ENCODE measurements at places on chromosomes 6 and 20.

GRCh38 chr6:44576132-44576631 lies 188.7 kb downstream of the CDC5L start:
- DNase-seq = no peak

GRCh38 chr6:134247844-134248580 lies 69.9 kb downstream of the SGK1 start:
- no peak for DNase-seq

- no peak for DNase-seq
Observed at GRCh38 chr6:43924222-43924702, 154.3 kb downstream of the VEGFA start.

- no peak for DNase-seq
Observed at GRCh38 chr20:53859684-53860083, 210.7 kb downstream of the BCAS1 start.

- DNase-seq = no peak
Observed at GRCh38 chr6:115539531-115539930, 521.2 kb downstream of the FRK start.

GRCh38 chr20:5008759-5009158 lies 7.4 kb upstream of the SLC23A2 start:
- no peak for DNase-seq

DNA sequence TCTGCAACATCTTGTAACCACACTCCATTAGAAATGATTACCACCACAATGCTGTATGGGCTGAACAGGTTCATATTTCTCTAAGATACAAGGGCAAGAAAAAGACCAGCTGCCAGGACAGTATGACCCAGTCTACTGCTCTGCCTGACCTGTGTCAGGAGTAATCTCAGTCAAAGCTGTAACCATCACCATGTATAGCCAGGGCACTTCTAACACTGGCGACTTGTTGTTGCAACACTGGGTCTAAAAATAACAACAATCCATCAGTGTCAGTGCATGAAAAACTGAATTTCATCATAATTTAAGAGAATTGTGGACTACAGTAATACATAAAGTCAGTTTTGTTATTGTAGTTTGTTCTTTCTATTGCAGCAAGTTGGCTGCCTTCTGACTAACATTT lies 738.6 kb upstream of the ADGRB3 start:
- no peak for DNase-seq

GRCh38 chr6:56613247-56613851 lies 29.3 kb downstream of the DST start:
- DNase-seq = no peak

- no peak for DNase-seq
Observed at GRCh38 chr6:108766886-108767285, 81.3 kb upstream of the ARMC2 start.

- DNase-seq = no peak
Observed at GRCh38 chr6:157534977-157535339, 154.0 kb downstream of the ZDHHC14 start.

- no peak for DNase-seq
Observed at GRCh38 chr6:52499681-52500236, 77.1 kb downstream of the TRAM2 start.

GRCh38 chr20:10799735-10800134 lies 125.9 kb upstream of the JAG1 start:
- no peak for DNase-seq

- no peak for DNase-seq
Observed at GRCh38 chr6:1039191-1039590, 272.7 kb upstream of the FOXQ1 start.

Measured in nucleus accumbens (tissue), 56 donors.